ENCODE measurements at places on chromosomes 2 and 18.

DNA sequence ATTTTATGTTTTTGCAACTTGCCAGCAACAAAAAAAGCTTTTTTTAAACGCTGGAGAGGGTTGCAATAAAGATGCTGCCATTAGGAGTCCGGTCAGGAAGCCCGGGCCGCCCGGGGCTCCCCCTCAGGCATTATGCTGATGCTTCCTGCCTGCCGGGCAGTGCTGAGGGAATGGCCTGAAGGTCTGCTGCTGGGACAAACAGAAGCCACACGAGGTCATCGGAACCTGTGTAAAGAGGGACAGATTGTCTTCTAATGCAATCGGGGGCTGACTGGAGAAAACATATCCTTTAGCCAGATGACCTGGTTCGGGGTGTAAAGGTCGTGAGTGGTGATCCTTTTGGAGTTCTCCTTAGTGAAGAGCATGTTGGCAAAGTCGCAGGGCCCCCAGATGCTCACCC lies 2.3 kb downstream of the IMPA2 start:
- DNase-seq: no peak

GRCh38 chr2:148501545-148501944 lies 143.0 kb upstream of the EPC2 start:
- no peak for DNase-seq

- no peak for DNase-seq
Observed at GRCh38 chr18:59904011-59904601, 4.3 kb downstream of the PMAIP1 start.

- no peak for DNase-seq
Observed at GRCh38 chr2:95091885-95092555, 29.6 kb downstream of the MRPS5 start.

Data from stimulated activated CD4-positive, alpha-beta T cell treated with anti-CD3 and anti-CD28 coated beads, TNF-alpha, amount 100 ng/mL, for 1 hour (primary cell).